ENCODE measurements at places on chromosomes 1 and 21.

DNA sequence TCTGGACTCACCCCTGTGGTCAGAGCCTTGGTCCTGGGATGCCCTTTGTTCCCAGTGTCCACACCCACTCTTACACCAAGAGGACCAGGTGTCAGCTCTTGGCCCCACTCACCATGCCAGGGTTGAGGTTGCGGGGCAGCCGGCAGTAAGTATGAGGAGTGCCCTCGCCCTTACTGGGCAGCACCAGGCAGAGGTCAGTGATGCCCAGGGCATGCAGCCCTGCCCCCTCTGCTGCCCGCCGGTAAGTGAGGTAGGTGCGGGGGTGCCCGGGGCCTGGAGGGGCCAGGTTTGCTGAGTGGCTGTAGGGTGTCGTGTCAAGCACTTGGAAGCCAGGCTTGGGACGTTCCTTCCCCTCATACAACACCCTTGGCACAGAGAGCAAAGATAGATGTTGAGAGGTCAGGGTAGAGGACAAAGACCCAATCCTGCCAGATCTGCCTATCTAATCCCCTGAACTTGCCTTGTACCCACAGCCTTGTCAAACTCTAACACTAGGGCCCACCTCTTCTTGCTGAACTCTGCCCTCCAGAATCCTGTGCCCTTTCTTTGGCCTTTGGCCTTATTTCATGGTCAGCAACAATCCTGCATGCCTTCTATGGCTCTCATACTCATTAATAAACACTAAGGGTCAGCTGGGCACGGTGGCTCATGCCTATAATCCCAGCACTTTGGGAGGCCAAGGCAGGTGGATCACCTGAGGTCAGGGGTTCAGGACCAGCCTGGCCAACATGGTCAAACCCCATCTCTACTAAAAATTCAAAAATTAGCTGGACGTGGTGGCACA, 3.6 kb downstream of the DENND4B start:
- DNase-seq, result no peak

DNA sequence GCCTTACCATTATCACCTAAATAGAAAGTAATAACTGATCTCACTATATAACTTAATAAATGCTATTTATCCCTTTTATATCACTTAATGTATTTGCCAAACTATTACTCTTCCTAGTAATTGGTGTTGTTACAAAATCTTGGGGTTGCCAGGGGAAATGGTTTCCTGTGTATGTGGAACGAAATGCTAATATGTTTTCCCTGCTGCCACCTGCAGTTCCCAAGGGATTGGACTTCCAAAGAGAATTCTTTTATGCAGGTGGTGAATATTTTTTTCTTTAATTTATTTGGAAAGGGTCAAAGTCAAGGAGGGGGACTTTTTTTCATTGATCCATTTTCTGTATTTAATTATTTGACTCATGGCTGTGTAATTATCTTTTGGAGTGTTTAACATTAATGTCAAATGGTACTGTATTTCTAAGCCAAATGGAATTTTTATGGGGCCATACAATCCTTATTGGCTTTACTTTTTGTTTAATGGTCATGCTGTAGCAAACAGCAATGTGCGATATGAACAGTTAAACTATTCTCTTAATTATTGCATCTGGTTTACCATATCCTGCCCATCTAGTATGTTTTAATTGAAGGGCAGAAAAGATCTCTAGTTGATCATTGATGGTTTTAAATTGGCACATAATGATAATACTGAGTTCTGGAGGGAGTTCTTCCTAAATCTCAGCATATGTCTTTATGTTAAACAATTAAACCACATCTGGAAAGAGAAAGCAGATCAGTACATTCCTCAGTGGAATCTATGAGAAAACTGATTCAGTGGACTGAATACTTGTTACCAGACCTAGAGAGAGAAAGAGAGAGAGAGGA, 486.3 kb downstream of the TTLL7 start:
- DNase-seq, result no peak

DNA sequence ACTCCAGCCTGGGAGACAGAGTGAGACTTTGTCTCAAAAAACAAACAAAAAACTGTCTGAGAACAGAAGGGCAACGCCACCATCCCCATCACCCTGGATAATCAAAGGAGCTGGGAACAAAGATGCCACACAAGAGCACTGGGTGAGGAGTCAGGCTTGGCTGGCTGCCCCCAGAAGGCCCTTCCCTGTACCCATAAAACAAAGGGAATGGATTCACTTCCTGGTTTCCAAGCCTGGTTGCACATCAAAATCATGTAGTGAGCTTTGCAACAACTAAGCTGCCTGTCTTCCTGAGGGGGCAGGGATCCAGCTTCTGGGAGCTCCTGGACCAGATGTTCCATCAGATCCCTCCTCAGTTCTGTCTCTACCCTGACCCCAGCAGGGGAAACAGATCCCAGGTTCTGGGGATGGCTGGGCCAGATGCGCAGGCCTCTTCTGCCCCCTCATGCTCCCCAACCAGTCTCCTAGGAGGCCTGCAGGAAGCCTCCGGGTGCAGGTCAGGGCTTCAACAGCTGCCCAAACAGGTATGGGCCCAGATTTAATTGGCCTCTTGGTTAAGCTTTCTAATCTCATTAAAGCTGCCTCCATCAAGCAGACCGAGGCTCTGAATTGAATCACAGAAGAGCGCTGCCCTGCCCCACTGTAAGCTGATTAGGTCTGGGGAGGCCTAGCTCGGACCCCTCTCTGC, 97.8 kb downstream of the MRPL37 start:
- DNase-seq, result no peak

GRCh38 chr1:65866439-65866838, 73.7 kb downstream of the PDE4B start:
- no peak for DNase-seq

DNA sequence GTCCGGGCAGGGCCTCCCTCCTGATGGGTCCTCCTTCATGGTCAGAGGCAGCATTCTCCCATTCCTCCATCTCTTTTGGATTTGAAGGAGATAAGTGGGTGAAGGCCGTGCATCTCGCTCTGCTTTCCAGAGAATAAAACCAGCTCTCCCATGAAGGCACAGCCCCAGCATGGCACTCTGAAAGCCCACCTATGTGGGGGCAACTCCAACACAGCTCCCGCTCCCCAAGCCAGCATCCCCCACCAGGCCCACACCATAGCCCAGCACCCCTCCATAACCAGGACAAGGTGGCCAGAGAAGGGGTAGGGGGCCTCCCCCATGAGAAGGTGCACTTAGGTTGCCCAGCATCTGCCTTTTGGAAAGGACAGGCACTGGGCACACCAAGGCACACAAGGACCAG, 112.2 kb downstream of the PDE9A start:
- DNase-seq, result no peak

DNA sequence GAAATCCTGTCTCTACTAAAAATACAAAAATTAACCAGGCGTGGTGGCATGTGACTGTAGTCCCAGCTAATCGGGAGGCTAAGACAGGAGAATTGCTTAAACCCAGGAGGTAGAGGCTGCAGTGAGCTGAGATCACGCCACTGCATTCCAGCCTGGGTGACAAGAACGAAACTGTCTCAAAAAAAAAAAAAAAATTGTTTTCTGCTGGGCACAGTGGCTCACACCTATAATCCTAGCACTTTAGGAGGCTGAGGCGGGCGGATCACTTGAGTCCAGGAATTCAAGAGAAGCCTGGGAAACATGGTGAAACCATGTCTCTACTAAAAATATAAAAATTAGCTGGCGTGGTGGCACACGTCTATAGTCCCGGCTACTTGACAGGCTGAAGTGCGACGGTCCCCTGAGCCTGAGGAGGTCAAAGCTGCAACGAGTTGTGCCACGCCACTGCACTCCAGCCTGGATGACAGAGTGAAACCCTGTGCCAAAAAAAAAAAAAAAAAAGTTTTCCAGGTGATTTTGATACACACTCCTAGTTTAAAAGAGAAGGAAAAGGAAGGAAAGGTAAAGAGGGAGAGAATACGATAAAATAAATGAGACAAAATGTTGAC, 31.7 kb downstream of the ABL2 start:
- DNase-seq, result no peak
